Mesothelial cell of epicardium (in vitro differentiated cells): ENCODE measurements at places on chromosomes 5 and 9.

DNA sequence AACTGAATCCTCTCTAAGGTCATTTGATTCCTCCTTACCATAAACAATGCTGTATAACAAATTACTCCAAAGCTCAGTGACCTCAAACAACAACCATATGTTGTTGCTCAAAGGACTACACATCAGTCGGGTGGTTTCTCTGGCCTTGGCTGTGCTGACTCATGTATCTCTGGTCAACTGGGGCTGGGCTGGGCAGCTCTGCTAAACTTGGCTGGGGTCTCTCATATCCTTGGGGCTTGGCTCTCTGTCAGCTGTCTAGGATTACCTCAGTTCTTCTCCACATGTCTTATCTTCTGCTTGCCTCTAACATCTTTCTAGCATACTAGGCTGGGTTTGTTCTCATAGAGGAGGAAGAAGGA is 86.4 kb downstream of the GALNT10 start:
- no peak for DNase-seq

DNA sequence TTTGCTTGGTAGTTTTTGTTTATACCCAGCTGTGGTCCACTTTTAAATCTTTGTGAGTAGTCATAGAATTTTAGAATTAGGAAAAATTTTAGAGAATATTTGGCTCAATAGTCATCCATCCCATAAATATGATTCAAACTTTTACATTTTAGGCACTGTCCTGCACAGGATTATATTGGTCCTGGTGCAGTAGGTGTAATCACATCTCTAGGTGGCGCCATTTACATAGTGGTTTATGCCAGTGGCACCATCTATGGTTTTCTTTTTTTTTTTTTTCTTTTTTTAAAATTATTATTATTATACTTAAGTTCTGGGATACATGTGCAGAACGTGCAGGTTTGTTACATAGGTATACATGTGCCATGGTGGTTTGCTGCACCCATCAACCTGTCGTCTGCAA is 260.7 kb upstream of the KCNN2 start:
- no peak for DNase-seq

- no peak for DNase-seq
Observed at GRCh38 chr9:6444128-6444527, 31.1 kb downstream of the UHRF2 start.

DNA sequence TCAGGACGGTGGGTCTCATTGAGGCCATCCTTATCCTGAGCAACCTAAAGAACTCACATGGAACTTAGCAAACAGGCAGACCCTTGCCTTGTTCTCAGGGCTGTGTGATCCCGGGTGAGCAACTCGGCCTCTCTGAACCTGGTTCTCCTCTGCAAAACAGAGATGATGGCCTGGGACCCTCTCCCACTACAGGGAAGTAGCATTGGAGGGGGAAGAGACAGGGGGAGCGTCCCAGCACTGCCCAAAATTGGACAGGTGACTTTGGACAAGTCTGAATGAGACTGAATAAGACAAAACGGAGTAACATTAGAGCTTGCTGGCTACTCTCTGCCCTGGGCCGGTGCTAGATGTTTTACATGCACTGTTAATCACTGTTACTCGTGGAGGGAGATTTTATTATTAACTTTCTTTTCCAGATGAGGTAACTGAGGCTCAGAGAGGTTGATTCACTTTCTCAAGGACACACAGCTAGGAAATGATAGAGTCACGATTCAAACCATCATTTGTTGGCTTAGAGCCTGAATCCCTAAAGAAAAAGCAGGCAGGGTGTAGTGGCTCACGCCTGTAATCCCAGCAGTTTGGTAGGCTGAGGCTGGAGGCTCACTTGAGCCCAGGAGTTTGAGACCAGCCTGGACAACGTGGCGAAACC is 136.4 kb downstream of the C9orf50 start:
- no peak for DNase-seq

GRCh38 chr9:95381221-95381620 is 63.7 kb upstream of the FANCC start:
- no peak for DNase-seq
